SK-N-MC (cell line): ENCODE measurements at places on chromosomes 7 and 10.

GRCh38 chr7:50335795-50336754 lies 31.6 kb downstream of the IKZF1 start:
- DNase-seq, result no peak

GRCh38 chr7:139937715-139938114 lies 108.7 kb downstream of the TBXAS1 start:
- no peak for DNase-seq

DNA sequence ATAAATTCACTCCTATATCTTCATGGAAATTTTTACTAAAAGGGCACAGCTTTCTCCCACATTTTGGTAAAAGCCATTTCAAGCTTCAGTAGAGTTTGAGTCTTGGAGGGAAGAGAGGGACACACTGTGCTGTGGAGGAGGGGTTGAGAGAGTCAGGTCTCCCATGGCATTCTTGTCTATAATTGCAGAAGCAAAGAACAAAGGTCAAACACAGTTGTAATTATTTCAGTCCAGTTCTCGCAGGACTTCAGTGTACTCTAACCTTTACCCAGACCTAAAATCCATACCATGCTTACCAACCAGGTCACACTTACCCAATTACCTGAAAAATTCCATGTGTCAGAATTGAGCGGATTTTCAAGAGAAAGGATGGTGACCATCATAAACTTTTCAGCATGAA lies 298.4 kb downstream of the XPNPEP1 start:
- DNase-seq, result no peak

DNA sequence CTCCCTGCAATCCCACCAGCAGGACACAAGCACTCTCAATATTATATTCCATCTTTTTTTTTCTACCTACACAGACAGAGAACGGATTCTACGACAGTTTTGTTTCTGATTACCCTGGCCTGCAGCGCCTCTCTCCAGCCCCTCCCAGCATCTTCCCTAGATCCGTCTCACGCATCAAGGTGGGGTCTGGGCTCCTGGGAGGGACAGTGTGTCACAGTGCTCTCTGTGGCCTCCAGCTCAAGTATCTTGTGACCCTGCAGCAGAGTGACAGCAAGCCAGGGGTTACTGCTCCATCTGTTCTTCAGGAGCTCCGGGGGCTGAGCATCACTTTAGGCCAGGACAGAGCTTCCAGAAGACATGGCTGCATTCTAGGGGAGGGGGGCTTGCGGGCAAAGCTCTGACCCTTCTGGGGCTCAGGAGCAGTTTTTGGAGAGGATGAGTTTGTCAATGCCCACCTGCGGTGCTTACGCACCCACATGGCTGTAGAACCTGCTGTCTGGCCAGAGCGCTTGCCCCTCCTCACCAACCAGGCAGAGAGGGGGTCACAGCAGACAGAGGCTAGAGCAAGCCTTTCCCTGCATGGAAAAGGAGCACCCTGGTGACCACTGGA lies 22.6 kb downstream of the MYO1G start:
- no peak for DNase-seq

- no peak for DNase-seq
Measured at GRCh38 chr10:547591-548081, 141.8 kb downstream of the DIP2C start.

DNA sequence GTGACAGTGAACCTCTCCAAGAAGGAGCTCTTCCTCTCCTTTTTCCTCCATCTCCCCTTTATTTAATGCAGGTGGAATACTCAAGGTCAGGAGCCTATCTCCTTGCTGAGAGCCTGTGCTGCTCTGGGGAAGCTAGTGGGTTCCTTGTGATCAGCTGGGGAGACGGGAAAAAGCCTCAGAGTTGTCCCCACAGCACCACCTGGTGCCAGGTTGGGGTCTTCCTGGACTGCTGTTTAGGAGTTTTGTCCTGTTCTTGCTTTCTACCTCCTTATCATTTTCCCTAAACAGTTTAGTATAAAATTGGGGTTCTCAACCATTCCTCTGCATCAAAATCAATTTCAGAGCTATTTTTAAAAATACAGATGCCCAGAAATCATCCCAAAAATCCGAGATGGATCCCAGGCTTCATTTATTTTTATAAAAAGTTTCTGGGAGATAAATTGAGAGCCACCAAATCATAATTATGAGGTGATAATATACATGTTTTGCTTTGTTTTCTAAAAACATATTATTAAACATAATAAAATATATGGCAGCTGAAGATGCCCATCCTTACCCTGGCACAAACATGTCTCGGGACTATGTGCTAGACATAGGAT lies 44.3 kb downstream of the MACC1 start:
- no peak for DNase-seq

DNA sequence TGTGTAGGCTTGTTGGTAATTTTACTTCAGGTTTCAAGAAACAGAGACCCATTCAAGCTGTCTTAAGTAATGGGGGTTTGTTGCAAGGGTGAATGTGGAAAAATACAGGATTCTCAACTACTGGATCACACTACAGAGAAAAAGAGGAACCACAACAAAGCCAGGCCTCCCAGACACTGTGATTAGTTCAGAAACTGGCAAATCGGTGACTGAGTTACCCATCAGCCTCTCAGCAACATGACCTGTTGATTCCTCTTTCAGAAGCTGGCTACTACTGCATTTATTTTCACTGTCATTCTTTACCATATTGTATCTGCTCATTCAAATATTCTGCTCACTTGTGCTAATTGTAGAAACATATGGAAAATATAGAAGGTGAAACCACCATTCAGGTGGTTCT lies 16.0 kb downstream of the CCDC71L start:
- no peak for DNase-seq

- DNase-seq, result no peak
Measured at GRCh38 chr7:131803816-131804215, 247.4 kb upstream of the PODXL start.

DNA sequence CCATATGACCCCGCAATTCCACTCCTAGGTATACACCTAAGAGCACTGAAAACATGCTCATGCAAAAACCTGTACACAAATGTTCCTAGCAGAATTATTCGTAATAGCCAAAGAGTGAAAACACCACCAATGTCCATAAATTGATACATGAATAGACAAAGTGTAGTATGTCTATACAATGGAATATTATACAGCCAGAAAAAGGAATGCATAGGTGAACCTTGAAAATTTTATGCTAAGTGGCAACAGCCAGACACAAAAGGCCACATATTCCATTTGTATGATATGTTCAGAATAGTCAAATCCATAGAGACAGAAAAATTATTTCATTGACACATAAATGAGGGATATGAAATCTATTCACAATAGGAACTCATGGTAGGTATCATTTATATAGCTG lies 81.0 kb upstream of the NOBOX start:
- no peak for DNase-seq

DNA sequence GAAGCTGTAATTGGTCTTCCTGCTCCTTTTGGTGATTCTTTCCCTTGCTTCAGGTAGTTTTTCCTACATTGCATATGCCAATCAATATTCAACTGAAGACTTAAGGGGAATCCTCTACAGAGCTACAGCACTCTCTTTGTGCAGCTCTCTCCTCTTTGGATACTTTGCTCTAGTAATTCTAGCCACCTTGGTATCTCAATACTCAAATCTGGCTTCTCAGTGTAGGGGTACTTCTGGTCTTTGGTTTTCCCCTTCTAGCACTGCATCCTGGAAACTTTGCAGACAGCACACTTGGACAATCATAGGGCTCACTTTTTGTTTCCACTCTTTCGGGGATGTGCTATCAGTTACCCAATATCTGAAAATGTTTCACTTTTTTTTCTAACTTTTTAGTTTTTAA lies 9.9 kb downstream of the PHTF2 start:
- DNase-seq, result no peak

DNA sequence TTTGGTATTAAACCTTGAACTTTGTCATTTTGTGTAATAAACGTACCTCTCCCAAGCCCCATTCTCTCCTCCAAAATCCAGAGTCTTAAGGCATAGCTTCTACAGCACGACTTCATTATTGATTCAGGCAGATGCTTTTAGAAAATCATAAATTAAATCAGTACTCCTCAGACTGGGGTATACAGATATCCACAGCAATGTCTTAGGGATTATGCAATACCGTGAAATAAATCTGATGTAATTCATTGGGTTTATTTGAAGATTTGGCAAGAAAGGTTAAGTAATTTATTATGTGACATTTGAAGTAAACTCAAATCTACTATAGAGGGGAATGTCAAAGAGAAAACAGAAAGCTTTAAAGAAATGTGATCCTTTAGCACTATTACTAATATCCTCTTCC lies 246.1 kb upstream of the PLXDC2 start:
- no peak for DNase-seq

DNA sequence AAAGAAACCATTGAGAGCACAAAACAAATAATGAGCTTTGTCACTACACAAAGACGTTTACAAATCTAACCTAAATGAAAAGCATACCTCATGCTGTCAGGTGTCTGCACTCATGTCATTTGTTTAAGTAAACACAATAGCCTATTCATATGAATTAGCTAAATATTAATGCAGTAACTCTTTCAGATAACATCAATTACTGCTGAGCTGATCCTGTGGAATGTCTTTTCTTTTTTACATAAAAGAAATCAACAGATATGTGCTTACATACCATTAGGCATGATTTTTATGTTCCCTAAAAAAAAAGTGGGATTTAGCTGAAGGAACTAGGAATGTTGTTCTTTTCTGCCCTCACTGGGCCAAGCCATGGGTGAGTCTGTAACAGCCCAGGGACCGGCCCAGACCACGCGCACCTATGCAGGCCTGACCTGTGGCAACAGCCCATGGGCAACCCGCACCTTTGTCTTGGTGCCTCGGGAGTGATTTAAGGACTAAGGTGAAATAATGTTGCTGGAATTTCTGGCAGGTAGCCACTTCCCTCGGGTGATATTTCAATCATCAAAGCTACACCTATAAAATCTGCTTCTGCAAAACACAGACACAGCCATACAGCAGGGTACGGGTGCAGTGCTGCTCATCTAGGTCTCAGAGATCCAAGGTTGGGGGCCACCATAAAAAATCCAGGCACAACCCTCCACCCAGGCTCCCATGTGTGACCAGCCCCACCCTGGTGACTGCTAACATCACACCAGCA lies 44.6 kb downstream of the FGFR2 start:
- no peak for DNase-seq
